ENCODE measurements at places on chromosomes 1 and 21. TPM values are rescaled to one million over a fixed set of nuclear protein-coding genes. Genes with fewer than 3 reads are reported as not detected.

DNAH14 gene
- total RNA-seq, result 5.2 TPM

OR2G2 gene
- not detected for total RNA-seq

LCE3A gene
- not detected for total RNA-seq

MYBPH gene
- total RNA-seq, result not detected

MARK1 gene
- 3.7 TPM for total RNA-seq

PRPF38B gene
- total RNA-seq, result 8.0 TPM

PTGFRN gene
- total RNA-seq, result 76.2 TPM

TNFSF4 gene
- total RNA-seq, result 4.6 TPM

NGF gene
- total RNA-seq, result 0.25 TPM

AADACL4 gene
- not detected for total RNA-seq

CFHR1 gene
- not detected for total RNA-seq

ZMYND12 gene
- 1.9 TPM for total RNA-seq

Data from mesangial cell (primary cell).